Stimulated activated CD4-positive, alpha-beta T cell treated with anti-CD3 and anti-CD28 coated beads, TNF-alpha, amount 100 ng/mL, for 24 hours (primary cell): ENCODE measurements at places on chromosomes 2 and 18.

DNA sequence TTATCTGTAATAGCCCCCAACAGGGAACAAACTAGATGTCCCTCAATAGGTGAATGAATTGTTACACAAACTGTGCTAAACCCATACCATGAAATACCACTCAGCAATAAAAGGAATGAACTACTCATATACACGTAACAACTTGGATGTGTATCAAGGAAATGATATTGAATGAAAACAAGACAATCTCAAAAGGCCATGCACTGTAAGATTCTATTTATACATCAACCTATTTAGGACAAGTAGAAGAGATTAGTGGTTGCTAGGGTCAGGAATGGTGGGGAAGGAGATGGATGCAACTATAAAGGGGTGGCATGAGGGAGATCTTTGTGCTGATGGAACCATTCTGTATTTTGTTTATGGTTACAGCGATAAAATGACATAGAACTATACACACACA is 47.1 kb downstream of the KANSL3 start:
- DNase-seq, result no peak

DNA sequence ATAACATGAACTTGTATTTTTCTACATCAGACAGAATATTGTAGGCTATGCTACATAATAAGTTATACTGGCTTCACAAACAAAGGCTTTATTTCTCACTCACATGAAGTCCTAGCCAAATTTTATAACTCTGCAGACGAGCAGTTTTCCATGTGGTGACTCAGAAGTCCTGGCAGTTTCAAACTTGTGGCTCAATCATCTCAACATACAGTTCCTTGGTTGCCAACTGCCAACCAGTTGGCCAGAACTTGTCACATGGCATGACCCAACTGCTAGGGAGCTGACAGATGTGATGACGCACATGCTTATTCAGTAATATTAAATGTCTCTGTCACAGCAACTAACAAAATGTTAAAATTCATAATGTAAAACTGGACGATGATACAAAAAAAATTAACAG is 63.8 kb upstream of the ZC3H15 start:
- no peak for DNase-seq

- DNase-seq, result no peak
Measured at GRCh38 chr18:78523850-78524249, 455.8 kb upstream of the SALL3 start.

- no peak for DNase-seq
Measured at GRCh38 chr2:144592500-144593256, 72.8 kb upstream of the ZEB2 start.

- no peak for DNase-seq
Measured at GRCh38 chr2:42639340-42640077, 71.1 kb downstream of the MTA3 start.

GRCh38 chr2:10043906-10044601 is 704 bp downstream of the KLF11 start:
- DNase-seq, result peak; percentile 76
